Activated CD4-positive, alpha-beta T cell treated with anti-CD3 and anti-CD28 coated beads for 1 hour (primary cell): ENCODE measurements at places on chromosomes 1 and 21.

GRCh38 chr1:224745394-224745793 is 129.3 kb downstream of the CNIH3 start:
- DNase-seq, result no peak

GRCh38 chr1:52658795-52659194 is 25.8 kb downstream of the SHISAL2A start:
- no peak for DNase-seq

DNA sequence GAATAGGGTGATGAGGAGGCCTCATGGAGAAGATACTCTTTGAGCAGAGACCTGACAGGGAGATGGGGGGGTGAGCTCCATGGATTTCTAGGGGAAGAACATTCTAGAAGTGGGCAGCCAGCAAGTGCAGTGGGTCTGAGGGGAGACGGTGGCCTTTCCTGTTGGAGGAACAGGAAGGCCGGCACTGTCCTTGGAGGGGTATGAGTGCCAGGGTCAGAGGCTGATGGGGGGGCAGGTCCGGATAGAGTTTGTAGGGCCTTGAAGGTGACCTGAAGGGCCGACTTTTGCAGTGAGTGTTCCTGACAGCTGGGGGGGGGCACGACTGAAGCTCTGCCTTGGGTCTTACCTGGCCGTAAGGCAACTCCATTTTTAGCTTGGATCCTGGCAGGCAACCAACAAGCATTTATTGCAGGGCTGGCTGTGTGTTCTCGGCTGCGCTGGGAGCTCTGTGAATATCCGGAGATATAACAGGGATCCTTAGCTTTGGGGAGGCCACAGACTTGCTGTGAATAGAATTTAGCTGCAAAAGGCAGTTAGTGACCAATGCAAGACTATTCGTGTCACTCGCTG is 130.6 kb downstream of the MRPS6 start:
- DNase-seq, result no peak

GRCh38 chr1:112704391-112704933 is 2.5 kb downstream of the RHOC start:
- no peak for DNase-seq

- no peak for DNase-seq
Observed at GRCh38 chr1:70364439-70364838, 9.9 kb upstream of the ANKRD13C start.

DNA sequence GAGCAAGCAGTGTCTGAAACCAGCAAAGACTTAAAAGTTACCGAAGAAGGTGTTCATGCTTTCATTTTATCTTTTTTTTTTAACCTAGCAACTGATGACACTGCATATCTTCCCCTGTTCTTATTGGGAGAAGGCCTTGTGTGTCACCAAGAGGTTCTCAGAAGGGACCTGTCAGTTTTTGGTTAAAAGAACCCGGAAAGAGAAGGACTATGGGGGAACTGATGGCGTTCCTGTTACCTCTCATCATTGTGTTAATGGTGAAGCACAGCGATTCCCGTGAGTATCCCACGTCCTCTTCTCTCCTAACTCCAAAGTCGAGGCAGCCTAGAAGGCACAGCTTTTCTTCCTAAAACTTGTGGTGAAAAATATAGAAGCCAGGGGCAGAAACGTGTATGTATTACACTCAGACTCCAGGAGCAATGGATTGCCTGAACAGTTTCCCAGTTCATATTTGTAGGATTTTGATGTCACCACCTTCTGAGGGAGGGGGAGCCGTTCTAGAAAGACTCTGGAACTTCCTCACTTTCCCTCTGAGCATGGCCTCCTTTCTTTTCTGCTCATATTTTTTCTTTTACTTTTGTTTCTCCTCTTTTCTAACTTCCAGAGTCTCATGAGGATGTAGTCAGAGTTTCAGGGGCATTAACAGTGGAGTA is at the start of gene MR1:
TSS of gene MR1 (plus strand) at position 185 of the 653 bp plus-strand sequence. CDS start at position 210, 25 bp downstream.
- DNase-seq, result no peak

- no peak for DNase-seq
Observed at GRCh38 chr1:238474263-238474662, 583.5 kb upstream of the ZP4 start.

- DNase-seq, result no peak
Observed at GRCh38 chr1:223512057-223512456, 118.8 kb downstream of the CCDC185 start.

- no peak for DNase-seq
Observed at GRCh38 chr1:200139661-200140250, 112.2 kb downstream of the NR5A2 start.

- no peak for DNase-seq
Observed at GRCh38 chr1:243549791-243550190, 293.9 kb downstream of the SDCCAG8 start.
